ENCODE measurements at places on chromosomes 12 and 14. TPM values are rescaled to one million over a fixed set of nuclear protein-coding genes. Genes with fewer than 3 reads are reported as not detected.

DNA sequence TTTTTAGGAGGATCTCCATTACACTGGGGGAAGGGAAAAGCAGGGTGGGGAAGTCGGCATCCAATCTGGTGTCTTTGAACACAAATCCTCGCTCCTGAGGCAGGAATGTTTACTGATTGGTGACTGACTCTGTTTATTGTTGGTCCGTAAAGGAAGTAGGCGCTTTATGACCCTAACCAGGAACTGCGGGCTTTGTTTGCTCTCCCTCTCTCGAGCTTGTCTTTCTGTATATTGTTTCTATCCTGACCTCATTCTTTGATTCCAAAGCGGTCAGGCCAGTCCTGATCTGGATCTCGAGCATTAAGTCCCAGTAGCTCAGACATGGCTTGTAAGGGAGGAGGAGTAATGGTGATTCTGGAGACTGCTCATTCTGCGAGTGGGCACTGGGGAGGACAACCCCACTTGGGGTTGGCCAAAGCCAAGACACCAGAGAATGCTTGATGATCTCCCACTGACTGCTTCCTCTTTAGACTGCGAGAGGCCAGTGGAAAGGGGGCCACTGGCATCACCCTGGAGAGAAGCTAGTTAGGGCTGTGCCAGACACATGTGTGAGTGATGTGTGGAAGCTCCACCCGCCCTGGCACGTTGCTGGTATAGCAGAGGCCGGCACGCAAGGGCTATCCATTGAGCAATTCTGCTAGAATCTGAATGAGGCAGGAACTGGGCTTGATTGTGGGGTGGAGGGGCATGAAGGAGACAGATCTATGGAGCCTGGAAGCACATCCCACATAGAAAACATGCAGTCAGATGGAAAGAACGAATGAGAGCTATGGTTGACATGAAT is 194.6 kb downstream of the PAX9 start:
- DNase-seq: peak; percentile 67

DNA sequence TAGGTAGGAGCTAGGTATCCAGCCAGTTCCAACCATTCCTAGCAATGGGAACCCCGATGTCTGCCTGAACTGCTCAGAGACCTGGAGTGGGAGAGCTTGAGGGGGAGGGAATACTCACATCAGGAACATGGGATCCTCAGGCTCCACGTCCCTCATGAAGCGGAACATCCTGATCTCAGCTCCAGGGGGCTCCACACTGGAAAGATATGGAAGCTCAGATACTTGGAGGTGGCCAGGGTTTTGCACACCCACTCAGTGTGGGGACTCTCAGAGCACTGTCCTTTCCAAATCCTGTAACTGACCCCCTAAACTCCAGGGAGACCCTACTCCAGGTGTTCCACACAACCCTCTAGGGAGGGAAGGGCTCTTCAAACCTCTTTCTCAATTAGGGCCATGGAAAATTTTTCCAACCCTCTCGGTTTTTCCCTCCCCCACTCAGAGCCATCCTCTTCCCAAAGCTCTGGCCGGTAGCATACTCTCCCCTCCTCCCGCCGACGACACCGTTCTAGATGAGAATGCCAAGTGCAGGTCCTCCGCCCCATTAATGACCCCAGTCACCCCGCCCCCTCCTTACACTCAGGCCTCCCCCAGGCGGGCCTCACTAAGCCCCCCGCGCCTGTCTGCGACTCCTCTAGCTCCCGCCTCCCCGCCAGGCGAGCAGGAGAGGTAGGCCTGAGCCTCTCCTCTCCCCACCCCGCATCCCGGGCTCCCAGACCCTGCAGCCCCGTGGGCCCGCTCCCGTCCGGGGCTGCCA is 597 bp downstream of the MLF2 start:
- peak; percentile 23 for DNase-seq

ADSS1 gene
- 34.3 TPM for total RNA-seq

GRCh38 chr12:83092606-83093005 is 405.9 kb downstream of the TMTC2 start:
- DNase-seq: no peak

DNA sequence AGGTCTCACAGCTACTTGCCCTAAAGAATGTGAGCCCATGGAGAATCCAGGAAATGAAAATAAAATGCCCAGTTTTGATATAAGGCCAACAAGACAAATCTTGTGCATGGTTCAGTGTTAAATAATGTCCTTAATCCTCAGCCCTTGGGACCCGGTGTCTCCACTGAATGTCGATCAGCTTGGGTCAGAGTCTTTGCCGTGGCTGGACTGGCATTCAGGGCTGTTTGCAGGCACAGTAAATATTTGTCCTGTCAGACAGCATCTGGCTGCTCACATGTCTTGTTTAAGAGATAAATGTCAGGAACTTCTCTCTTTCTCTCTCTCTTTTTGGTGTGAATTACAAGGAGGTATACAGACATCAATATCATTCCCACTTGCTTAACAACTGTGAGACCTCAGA is 452.5 kb downstream of the FUT8 start:
- no peak for DNase-seq

All from bronchial epithelial cell (primary cell).